ENCODE measurements at places on chromosomes 11 and 22. TPM values are rescaled to one million over a fixed set of nuclear protein-coding genes. Genes with fewer than 3 reads are reported as not detected.

DNA sequence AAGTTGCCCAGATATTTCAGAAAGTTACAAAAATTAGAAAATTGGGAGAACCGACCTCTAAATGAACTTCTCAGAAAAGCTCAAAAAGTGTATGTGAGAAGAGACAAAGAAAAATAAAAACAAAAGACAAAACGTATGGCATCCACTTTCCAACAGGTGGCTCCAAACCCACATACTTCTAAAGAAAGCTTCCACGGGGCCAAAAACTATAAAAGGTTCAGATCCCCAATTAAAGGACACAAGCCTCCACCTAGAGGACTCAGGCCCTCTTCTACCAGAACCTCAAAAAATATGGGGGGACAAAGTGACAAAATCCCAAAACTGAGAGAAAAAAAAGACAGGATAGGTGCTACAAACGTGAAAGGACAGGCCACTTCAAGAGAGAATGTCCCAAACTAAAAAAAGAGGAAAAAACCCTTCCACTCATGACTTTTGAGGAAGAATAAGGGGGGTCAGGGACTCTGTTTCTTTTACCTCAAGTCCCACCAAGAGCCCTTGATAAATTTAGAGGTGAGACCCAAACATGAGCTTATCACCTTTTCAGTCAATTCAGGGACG is 8.8 kb downstream of the SCGB2A1 start:
- no peak for DNase-seq

Gene GGT1
- total RNA-seq: 9.4 TPM

DNA sequence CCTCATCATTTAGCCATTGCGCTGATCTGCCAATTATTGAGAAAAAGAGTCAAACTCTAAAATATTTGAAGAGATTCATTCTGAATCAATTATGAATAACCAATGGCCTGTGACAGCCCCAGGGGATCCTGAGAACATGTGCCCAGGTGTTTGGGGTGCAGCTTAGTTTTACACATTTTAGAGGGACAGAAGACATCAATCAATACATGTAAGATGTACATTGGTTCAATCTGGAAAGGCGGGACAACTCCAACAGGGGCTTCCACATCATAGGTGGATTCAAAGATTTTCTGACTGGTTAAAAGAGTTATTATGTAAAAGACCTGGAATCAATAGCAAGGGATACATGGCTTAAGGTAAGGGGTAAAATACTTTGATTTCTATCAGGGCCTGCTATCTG is 4.9 kb upstream of the MRGPRE start:
- DNase-seq: no peak

DNA sequence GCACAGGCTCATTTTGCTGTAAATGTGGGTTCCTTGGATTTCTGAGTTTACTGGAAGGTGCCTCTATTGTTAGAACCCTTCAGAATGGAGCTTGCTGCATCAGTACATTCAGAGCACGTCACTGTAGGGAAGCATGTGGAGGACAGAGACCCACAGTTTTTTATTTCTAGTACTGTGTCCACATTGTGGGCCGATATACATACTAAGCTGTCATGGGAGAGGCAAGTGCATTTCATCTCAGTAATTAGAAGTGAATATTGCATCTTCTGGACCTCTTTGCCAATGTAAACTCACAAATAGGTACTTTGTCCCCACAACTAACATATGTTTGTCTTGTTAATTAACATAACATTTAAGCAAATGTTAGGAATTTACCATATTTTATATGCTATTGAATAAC is 139.7 kb downstream of the NAV2 start:
- no peak for DNase-seq

DNA sequence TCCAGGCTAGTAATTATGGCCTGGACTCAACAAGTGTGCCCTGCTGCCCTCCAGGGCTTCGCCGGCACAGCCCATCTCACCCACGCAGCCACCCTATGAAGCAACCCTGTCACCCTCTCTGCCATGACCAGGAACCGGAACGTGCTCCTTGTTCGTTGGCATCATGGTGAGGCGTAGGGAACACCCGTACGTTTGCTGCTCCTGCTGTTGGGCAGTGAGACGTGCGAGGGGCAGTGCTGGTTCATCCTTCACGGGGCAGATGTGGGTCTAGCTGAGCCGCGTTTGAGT is 20.7 kb downstream of the NADSYN1 start:
- no peak for DNase-seq

Gene LMO2
- total RNA-seq: 1.4 TPM

DNA sequence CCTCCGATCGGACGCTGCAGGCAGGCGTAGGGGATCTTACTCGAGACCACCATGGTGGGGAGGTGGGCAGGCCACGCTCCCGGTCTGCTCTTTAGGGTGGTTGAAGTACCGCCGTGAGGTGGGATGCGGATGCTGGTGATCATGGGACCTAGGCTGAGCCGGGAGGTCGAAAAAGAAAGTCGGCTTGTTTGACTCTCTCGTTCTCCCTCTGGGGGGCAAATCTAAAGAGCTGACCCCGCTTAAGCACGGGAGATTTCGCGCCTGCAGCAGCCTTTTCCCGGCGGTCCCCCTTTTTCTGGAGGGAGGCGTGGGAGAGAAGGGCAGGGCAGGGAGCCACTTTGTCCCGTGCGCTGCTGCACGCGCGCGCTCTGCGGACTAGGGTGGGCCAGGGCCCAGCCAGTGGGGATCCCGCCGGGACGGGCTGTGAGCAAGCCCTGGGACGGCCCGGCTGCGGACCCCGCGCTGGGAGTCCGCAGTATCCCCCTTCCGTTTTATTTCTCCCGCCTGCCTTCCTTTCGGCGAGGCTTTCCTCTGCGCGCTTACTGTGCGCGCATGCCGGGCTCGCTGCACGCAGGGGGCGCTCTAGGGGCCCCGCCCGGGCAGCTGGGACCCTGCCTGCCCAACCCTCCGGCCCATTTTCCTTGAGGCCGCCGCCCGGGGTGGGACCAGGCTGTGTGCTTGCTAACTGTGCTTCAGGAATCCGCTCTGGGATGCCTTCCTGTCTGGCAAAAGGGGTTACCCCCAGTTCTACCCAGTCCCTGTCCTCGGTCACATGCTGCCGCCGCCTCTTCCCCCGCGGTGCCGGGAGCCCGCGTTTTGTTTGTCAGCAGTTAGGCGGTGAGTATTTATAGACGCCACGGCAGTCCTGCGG is 81.0 kb downstream of the PRR5L start:
- DNase-seq: peak; percentile 39

GRCh38 chr22:45787759-45788158 is 116.1 kb downstream of the ATXN10 start:
- no peak for DNase-seq

GRCh38 chr22:34886812-34887211 is 179.1 kb upstream of the ISX start:
- no peak for DNase-seq

Gene H19
- total RNA-seq: 0.23 TPM

DNA sequence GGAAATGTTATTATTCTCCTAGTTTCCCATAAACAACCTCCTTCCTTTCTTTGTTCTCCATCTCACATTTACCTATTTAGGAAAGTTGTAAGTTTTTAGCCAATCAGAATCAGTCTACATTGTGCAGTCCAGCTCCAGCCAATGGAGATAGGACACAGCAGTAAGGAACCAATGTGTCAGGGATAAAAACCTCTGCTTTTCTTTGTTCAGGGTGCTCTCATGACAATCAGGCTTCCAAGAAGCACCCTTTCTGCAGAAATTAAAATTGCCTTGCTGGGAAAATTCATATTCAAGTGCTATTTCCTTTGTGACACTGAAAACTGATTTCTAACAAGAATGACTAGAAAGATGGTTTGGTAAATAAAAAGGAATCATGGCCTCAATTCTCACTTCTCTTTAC is 14.6 kb downstream of the SCGB2A1 start:
- no peak for DNase-seq

DNA sequence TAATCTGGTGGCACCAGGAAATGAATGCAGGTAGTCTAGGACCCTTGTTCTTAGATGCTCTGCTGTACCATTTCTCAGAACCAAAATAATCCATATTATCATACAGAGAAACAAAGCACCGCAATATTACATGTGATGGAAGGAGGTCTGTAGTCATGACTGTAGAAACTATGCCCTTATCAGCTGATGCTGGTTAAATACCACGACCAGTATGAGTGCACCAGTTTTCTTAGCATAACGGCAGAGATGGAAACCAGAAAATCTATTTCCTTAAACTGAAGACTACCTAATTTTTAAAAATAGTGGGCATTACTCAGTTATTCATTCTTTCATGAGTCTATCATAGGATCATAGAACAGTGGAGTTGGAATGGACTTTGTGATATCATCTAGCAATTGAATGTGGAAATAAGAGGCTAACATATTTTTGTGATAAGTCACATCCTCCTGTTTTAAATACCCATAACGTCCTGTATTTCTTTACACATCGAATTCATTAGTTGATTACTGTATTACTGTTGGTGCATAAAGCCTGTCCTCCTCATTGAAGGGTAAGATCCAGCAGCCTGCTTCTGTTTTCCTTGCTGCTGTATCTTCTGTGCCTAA is 15.1 kb downstream of the JHY start:
- DNase-seq: no peak

DNA sequence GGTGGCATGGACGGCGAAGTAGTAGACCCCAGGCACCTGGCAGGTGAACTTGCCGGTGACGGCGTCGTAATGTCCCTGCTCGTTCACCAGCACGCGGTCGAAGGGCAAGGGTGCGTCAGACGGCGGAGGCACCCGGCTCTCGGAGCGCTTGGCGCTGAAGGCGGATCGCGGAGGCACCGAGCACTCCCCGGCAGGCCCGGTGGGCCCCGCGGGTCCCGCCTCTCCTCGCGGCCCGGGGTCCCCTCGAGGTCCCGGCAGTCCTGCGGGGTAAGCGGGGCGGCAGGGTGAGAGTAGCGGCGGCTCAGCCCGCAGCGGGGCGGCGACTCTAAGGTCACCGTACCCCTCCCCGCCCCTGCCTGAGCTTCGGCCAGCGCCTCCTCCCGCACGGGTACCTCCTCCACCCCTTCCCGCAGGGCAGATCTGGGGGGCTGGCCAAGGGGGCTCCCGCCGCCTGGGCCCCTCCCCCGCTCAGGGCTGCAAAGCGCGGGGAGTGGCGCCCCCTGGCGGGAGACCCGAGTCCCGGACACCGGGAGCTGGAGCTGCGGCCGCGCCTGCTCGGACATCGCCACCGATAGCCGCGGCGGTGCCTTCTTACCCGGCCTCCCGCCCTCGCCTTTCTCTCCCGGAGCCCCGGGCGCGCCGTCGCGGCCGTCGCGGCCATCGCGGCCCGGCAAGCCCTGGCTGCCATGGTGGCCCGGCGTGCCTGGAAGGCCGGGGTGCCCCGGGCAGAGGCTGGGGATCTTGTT is 921 bp downstream of the C1QTNF5 start:
- no peak for DNase-seq

Gene GRAP2
- total RNA-seq: not detected

DNA sequence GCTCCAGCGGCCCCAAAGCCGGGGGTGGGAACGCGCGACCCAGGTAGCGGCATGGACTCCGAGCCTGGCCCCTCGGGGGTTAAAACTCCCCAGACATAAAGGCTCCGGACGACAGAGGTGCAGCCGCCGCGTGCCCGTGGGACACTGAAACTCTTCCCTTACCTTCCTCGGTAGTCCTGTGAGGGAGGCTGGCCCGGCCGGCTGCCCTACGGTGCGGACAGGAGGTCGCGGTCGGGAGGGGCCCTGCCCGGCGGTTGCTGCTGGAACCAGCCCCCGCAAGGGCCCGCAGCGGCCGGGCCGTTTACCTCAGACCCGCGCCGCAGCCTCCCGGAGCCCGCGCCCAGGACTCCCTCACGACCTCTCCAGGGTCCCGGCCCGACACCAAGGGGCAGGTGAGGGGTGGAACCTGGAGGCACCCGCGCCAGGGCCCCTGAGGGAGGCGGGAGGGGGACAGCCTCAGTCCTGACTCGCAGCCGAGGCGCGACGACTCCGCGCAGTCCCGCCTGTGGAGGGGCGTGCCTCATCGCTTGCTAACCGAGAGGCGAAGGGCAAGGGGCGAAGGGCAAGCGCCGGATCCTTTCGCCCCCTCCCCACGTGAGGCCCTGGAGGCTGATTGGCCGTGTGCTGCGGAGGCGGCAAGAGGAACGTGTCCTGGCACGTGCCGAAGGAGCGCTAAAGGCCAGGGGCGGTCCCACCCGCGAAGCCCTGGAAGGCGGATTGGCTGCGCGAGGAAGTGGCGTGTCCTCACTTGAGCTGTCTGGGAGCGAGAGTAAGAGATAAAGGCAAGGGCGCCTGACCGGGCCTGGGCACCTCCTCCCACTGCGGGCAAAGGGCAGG is at the start of gene UPB1:
Gene UPB1, plus strand, starts transcription at position 805 of the 837 bp plus-strand sequence. CDS start 72 bp downstream, outside the sequence.
- no peak for DNase-seq

- no peak for DNase-seq
These were observed 120.9 kb downstream of the MAML2 start for GRCh38 chr11:96222102-96222501.

Measured in H4 (cell line).